ENCODE measurements at places on chromosomes 11 and 22.

DNA sequence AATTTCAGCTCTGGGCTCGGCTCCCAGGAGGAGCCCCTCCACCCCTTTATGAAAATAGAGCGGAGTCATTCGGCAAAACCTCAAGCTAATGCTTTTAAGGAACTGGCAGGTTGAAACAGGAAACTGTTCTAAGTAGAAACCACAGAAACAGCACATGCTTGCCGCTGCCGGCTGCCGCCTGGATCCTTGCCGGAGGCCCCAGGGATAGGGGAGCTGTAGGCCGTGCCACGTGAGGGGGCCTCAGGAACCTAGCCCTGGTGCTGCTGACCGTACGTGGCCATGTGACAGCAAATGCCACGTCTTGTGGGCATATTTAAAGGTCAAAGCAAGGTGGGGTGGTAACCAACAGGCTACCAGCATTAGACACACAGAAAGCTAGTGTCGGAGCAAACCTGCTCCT is 77.9 kb upstream of the TIMP3 start:
- DNase-seq, result peak; percentile 96

DNA sequence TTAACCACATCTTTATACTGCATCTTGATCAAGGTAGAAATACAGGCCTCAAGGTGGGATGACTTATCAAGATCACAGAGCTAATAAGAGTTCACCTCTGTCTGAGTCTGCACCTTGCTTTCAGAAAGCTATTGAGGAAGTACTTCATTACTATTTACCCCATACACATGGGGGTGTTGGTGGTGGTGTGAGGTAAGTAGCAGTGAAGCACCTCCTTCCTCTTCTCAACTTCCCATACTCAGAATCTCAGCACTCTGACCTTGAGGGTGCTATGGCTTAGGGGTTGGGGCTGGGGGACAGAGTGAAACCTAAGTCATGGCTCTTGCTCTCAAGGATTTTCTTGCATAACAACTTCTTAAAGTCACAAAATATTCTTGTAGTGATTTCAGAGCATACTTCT is 56.9 kb downstream of the ME3 start:
- DNase-seq, result no peak

- no peak for DNase-seq
Observed at GRCh38 chr22:17724678-17725499, 49.4 kb downstream of the BID start.

GRCh38 chr11:72009156-72009555 is 10.4 kb downstream of the IL18BP start:
- no peak for DNase-seq

DNA sequence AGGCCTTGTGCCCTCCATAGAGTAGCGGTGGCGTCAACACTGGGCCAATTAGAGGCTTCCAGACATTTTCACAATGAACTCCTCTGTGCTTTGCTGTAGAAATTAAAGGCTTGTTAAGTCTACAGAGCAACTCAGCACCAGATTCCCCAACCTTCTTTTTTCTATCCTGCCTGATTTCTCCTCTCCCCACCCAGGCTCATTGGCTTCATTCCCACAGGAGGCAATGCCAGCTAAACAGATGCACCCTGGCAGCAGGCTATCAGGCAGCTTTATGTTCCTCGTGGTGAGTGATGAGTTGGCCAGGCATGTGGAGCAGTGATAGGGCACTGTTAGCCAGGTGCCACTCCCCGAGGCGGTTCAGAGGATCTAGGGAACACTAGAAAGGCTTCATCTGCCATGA is 4.8 kb downstream of the DIXDC1 start:
- no peak for DNase-seq

GRCh38 chr22:22384668-22385244 is 123.8 kb downstream of the ZNF280B start:
- no peak for DNase-seq

DNA sequence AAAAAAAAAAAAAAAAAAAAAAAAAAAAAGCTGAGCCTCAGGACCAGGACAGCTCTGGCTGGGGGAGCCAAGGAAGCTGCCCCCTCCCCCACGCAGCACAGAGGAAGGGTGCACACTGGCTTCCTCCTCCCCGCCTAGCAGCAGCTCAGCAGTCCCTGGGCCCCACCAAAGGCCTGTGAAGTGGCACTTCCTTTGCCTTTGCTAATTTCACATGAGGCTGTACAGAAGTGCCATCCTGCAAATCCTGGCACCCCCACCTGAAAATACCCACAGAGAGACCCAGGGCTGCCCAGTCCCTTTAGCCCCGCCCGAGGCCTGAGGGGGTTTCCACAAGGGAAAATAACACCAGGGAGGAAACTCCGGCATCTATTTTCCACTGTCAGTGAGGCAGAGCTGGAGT is 3.9 kb downstream of the RHOG start:
- DNase-seq, result no peak

- no peak for DNase-seq
Observed at GRCh38 chr22:28815729-28816128, 15.4 kb upstream of the XBP1 start.

- DNase-seq, result peak; percentile 24
Observed at GRCh38 chr11:93494357-93494756, 48.8 kb downstream of the SMCO4 start.

GRCh38 chr22:32832174-32832573 is 30.7 kb downstream of the TIMP3 start:
- DNase-seq, result no peak

DNA sequence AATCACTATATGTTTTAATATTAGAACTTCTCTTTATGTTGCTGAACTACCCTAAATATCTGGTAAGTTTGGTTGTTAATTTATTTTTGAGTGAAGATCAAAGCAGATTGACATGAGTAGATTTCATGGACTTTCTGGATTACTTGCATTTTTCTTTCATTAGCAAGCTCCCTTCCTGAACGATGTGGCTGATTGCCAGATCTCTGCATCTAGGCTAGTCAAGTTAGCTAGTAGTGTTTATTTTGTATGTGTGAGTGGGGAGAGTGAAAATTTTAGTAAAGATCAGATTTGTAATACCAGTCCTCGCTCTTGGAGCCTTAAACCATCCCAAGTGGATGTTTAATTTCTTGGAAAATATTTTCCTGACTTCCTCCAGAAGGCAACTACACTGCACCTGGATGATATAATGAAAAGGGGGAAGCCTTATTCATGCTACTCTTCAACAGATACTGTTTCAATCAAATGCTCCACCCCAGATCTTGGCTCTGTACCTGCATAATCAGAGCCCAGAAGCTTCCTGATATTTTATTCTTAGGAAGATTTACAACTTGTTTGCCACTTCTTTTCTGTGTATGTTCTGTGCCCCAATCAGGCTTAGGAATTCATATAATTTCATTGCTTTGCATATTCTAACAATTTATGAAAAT is 143.2 kb upstream of the GRIA4 start:
- peak; percentile 75 for DNase-seq

DNA sequence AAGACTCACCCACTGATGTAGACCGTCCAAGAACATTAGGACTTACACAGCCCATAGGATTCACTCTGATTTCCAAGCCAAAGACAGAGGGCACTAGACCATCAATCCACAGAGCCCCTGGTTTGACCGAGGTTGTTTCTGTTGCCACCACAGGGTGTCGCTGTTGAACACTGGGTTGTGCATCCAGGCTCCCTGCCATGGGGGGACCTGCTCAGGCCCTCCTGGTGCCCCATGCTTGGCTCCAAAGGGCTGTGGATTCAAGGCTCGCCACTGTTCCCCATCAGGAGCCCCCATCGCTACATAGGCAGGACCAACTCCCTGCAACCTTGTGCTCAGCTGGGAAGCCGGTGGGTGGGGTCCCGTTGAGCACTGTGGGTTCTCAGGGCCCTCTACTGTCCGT is 128.0 kb upstream of the ANO1 start:
- DNase-seq, result no peak

DNA sequence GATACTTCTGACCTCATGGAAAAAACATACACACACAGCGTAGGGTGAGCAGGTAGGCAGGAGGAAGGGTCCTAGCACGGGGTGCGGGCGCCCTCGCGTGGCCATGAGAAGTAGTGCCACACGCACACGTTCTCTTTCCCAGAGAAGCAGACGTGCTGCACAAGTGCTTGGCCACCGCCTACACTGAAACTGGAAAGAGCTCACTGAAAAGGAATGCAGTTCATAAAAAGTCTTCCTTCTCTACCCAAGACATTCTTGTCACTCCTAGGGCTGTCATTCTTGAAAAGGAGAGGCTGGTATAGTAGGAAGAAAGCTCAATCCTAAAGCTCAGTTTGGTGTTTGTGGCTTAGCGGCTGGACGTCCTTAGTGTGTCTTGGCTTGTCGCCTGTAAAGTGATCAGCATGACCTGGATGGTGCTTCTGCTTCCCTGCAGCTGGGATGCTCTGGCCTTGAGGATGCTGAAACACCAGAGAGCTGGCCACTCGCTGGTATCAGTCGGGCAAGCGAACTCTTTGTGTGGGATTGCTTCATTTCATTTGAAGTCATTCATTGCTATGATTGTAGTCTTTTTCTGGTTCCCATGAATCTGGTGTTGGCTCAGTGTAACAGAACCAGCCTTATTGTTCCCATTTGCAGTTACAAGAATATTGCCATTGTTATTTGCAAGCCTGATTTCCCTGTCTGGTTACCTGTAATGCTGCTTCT is 303.8 kb downstream of the NTM start:
- peak; percentile 92 for DNase-seq

DNA sequence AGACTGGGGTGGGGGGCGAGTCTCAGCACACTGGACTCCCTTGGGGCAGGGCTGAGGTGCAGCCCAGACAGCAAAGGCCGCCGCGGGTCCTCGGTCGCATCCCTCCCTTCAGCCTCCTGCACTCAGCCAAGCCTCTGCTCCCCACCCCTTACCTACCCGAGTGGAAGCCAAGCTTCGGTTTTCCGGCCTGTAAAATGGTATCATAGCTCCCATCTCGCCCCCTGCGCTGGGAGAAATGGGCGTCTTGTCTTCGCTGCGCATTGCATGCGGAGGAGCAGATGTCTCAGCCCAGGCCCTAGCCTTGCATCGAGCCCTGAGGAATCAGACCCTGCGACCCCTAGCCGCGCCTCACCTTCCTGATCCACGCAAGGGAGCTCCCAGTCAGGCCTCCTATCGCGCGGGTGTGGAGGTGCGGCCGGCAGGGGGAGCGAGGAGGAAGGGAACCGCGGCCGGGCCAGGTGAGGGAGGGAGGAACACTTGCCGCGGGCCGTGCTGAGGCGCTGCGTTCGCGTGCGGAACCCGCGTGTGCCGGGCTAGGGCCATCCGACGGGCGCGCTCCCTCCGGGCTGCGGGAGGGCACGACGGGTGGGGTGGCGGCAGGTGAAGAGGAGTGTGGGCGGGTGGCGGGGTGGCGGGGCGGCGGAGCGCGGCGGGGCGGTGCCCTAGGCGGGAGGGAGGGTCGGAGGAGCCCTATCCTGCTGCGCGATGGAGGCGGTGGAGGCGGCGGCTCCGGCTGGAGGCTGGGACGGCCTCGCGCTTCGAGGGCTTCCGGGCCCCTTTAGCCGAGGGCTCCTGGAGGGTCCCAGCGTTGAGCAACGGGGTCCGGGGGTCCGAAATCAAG is 4.1 kb upstream of the TBX1 start:
- no peak for DNase-seq

DNA sequence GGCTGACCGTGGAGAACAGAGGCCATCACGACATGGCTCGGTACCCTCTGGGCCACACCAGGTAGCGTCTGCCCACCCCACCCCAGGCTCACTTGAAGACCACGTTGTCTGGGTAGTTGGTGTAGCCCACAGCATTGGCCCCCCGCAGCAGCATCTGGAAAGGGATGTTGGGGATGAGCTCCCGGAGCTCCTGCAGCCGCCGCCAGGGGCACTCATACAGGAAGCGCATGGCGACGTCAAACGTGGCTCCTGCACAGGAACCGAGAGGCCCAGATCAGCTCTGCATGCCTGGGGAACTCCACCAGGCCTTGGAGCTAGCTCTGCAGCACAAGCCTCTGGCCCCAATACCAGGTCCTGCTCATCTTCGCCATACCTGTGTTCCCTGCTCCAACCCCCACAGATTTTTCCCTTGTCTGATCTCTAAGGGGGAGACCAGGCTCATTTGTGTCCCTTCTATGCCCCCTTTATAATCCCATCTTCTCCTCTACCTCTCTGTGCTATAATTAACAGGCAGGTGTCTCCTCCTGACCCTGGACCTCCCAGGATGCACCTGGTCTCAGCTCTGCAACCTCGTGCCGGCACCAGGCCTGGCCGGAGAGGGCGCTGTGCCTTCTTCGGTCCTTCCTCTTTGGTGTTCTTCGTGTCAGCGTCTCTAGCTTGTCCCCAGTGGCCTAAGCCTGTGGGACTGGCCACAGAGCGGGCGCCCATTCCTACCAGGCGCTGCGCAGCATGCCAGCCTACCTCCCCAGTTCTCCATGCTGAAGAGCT is 5.0 kb upstream of the LRFN4 start:
- DNase-seq, result peak; percentile 26

DNA sequence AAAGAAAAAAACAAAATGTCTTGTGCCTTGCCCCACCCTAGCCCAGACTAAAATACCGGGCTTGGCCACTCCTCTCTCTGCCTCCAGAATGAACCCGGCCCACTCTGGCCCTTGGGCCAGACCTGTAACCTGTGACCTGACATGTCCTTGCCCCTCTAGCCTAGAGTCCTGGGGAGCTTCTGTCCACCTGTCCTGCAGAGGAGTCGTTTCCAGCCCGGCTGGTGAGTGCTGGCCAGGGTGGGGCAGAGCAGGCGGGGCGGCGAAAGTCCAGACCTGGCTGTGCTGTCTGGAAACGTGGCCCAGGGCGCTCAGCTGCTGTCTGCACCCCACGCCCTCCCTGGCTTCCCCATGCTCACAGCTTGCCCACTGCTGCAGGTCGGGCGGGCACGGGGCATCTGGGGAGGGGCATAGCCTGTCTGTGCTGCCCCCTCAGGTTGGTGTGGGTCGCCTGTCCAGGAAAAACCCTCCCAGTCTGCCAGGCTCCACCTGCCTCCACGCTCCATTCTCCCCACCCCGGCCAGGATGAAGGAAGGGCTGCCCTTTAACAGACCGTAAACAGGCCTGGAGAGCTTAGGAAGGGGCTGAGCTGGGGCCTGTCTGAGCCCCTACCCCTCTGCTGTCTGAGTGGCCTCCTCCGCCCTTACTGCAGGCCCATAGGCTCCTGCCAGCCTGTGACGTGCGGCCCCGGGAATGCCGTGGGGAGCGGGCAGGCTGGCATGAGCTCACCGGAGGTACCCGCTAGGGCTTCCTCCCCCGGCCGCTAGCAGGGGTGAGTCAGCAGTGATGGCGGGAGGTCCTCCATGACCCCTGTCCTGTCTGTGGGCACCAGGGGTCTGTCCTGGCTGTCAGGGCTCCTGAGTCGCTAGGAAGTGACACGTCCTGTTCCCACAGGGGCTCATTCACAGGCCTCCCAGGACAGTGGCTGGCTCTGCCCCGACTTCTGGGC is 1.9 kb downstream of the CD151 start:
- peak; percentile 65 for DNase-seq

- no peak for DNase-seq
Observed at GRCh38 chr22:39482768-39483167, 19.3 kb upstream of the MIEF1 start.

GRCh38 chr22:24333301-24333700 is 62.7 kb downstream of the SPECC1L start:
- DNase-seq, result peak; percentile 89

DNA sequence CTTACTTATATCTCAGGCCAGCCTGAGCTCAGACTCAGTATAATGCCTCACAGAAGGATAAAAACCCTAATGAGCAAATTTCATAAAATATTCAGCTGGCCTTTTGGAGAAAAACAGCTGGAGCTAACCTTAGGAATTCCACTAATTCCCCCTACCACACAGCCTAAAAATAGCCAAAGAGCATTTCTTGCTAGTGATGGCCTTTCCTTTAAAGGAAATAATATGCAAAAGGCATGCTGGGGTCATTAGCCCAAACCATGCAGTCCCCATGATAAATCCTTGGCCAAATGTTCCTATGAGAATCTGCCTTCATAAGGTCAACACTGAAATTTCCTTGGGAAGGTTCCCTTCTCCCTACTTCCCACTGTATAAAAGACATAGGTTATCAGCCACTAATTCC is 38.2 kb downstream of the SYTL2 start:
- DNase-seq, result peak; percentile 85

- peak; percentile 82 for DNase-seq
Observed at GRCh38 chr11:122246874-122247273, 130.9 kb upstream of the BLID start.
